ENCODE measurements at places on chromosomes 12 and 14.

- DNase-seq, result no peak
Measured at GRCh38 chr12:108589028-108589839, 8.7 kb downstream of the TMEM119 start.

DNA sequence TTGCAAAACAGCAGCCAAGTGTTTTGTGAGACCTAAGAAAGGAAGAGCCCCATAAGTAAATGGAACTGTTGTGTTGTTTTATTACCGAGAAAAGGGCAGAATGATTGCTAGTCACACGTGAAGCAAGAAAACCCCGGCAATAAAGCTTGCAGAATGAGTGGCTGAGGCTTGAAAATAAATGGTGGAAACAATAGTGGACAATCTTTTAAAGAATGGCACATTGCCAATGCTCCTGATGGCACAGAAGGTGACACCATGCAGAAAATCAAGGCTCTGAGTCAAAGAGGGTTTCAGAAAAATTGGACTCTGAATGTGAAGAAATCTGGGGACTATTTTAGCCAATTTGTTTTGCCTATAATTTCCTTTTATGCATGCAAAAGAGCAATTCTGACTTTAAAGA is 4.0 kb upstream of the AQP2 start:
- DNase-seq, result no peak

DNA sequence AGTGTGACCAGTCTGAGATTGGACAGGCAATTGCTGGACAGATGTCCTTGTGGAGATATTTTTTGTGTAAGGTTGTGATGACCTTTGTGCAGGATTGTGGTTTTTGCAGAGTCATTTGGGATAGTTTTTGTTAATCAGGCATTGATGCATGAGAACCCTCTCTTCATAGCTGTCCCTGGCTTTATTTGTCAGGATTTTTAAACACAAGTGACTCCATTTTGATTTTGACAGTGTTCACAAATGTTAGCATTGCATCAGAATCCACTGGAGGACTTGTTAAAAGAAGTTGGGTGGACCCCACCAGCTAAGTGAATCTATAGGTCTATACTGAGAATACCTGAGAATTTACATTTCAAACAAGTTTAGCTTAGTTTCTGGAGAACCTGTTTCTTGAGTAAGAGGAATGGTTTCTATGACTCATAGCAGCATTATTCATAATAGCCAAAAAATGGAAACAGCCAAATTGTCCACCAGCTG is 11.8 kb downstream of the FNTB start:
- no peak for DNase-seq

DNA sequence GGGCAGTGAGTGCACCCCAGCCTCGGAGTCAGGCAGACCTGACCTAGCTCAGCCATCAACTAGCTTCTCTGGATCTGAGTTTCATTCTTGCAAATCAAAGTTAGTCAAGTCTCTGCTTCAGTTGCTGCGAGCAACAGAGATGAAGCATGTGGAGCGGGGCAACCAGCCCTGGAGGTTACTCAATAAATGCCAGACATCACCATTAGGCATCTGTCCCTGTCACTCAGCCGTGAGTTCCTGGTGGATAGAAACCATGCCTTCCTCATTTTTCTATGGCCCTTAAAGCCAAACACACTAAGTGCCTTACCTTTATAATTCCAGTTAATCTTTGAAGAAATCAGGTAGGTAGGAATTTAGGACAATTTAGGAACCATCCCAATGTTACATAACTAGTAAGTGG is 19.3 kb downstream of the RFX4 start:
- no peak for DNase-seq

GRCh38 chr12:1170411-1170810 is 179.4 kb downstream of the ERC1 start:
- DNase-seq, result no peak

DNA sequence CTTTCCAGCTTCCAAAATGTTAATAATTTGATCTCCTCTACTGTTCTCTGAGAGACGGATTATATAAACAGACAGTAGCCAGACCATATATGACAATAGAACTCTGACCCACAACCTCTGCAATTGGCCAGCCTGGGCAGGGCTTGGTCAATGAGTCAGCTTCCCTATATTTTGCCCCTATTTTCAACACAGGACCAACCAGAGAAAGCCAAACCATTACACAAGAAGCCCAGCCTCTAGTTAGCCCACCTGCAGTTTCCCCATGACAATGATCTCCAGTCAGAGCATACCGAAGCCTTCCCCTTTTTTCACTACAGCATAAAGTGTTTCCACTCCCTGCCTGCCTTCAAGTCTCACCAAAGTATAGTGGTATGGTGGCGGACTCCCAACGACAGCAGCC is 7.6 kb upstream of the EXD2 start:
- DNase-seq, result no peak

DNA sequence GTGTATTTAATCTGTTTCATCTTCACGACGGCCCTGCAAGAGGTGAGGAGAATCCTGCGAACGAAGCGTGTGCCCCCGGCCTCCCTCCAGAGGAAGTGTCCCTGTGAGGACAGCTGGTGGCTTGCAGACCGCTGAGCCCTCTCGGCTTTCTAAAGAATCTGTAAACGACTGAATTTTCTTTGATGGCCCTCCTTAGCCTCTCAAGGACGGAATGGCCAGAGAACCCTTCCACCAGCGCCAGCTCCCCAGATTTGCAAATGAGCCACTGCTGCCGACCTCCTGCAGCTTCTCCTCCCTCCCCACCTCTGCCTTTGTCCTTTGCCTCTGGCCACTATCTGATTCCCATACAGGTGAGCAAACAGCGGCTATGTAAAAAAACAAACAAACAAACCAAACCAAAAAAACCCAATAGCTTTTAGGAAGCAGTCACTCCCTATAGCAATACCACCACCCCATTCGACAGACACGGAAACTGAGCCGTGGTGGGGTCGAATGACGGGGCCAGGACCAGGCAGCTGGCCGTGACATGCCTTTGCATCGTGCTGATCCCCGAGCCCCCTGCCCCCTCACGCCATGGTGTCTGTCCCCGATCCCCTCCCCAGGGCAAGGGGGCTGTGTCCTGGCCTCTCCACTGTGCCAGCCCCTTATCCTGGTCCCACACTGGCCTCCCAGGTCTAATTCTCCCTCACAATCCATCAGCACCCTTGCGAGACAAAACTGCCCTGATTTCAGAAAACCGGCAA is 23.6 kb downstream of the RFLNA start:
- no peak for DNase-seq
